ENCODE measurements at places on chromosomes 1 and 21.

- DNase-seq: no peak
These were observed 19.4 kb downstream of the VPS13D start for GRCh38 chr1:12249181-12249580.

DNA sequence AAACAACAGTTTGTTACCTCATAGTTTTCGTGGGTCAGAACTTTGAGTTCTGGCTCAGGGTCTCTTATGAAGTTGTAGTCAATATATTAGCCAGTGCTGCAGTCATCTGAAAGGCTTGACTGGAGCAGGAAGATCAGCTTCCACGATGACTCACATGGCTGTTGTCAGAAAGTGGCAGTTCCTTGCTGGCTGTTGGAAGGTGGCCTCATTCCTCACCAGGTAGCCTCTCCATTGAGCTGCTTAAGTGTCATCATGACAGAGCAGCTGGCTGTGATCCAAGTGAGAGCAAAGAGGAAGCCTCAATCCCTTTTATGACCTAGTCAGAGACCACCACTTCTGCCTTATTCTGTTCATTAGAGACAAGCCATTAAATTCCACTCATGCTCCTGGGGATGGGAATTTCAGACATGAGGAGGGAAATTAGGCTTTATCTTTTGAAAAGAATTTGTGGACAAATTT is 5.6 kb downstream of the OSBPL9 start:
- DNase-seq: no peak

DNA sequence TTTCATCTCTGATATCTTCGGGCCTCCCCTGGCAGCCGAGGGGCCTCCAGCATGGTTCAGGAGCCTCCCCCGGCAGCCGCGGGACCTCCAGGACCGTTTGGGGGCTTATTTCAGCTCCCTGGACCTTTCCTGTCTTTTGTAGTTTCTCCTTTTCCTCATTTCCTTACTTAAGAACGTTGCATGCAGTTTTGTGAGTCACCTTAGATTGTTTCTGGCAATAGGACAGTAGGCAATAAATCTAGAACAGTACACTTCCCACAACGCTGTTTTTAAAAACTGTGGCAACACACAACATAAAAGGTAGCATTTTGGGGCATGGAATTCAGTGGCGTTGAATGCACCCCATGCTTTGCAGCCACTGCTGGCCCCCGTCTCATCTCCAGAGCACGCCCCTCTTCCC is 24.4 kb downstream of the FAAP20 start:
- no peak for DNase-seq

DNA sequence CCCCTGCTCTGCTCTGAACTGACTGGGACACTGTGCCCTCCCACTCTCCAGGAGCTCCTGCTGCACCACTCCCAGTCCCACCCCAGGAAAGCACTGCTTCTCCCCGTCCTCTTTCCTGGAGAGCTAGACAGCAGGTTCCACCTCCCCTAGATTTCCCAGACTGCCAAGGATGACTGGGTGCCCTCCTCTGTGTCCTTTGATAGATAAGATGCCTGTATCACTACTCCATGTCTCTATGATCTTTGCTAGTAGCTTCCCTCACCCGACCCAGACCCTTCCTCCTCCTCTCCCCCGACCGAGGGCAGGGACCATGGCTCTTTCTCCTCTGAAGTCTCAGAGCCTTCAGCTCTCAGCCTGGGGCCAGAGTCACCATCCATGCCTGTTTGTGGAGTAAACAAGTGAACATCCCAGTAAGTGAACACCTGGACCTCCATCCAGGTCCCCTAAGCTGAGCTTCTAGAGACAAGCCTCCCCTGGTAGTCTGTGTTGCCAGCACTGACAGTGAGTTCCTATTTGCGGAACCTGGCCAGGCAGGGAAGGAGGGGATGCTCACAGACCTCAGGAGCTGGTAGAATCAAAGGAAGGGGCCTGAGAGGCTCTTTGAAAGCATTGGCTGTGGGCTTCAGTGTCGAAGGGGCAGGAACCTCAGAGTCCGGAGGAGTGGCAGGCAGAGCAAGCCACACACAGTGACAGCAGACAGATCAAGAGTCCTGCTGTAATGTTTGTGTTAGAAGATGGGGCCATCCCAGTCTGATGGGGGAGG is 104.0 kb downstream of the PAX7 start:
- no peak for DNase-seq

- no peak for DNase-seq
These were observed 28.7 kb downstream of the C1orf87 start for GRCh38 chr1:60044881-60045280.

GRCh38 chr21:32772281-32773047 is 909 bp upstream of the PAXBP1 start:
- DNase-seq: no peak

- DNase-seq: no peak
These were observed 21.3 kb downstream of the PRDM15 start for GRCh38 chr21:41857771-41858300.

- no peak for DNase-seq
These were observed 3.1 kb downstream of the C1orf162 start for GRCh38 chr1:111476761-111477309.

GRCh38 chr1:63626222-63626621 is 33.0 kb downstream of the PGM1 start:
- no peak for DNase-seq

- no peak for DNase-seq
These were observed 21.7 kb downstream of the TMEM53 start for GRCh38 chr1:44652445-44653106.

All from brain pericyte (primary cell).